NCI-H1417 (cell line): ENCODE measurements at places on chromosomes 7 and 10.

DNA sequence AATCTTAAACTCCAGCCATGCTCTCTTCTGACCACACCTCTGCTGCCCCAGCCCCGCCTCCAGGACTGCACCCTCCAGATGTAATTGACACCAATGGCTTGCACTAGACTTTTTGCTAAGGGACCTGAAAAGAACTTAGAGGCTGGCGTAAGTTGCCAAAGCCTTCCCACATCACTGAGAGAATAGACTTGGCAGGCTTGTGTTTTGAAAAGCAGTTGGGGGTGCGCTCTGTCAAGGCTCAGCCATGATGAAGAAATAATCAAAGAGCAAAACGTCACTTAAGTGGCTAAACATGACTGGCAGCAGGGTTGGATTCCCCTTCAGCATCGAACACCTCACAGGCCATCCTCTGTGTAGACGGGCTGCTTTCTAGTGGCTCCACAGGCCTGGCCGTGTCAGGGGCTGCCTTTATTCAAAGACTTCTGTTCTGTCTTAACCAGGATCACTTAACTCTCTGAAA lies 195.2 kb upstream of the C7orf33 start:
- DNase-seq = no peak

GRCh38 chr7:151261529-151261928 lies 13.0 kb upstream of the SMARCD3 start:
- DNase-seq = no peak

DNA sequence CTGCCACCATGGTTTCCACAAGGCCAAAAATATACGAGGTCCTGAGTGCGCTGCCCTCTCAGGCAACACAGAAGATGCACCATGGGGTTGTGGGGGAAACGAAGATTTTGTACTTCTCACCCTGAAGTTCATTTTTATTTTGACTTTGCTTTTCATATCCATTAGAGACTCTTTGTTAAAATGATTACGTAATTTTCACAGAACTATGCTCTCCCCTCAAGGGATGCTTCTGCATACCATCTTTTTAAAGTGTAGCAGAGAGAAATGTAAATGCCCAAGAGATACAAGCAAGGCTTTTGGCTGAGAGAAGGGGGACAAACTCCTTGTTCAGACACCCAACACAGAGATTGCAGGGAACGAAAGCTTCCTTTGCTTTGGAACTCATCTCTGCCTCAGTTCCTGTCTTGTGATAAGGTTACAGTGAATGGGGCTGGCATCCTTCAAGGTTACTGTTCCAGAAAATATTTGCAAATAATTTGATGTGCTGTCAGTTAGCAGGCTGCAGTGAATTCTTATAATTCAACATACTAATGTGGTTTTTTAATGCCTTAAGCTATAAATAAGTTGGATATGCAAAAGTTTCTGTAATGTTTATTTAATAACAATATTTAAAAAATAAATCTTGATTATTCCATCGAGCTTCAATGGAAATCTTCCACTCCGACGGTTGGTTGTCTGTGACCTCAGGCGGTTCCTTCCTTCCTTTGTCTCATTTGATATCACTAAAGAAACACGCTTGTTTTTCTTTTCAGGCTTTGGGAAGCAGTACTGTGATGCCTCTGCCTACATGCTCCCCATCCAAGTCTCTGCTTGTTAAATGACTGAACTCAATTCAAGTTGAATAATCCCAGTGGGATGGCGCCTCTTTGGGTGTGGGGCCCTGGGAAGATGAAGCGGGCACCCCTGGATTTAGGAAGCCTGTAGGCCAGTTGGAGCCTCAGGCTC lies 209.3 kb upstream of the CTBP2 start:
- no peak for DNase-seq

GRCh38 chr7:139735912-139736595 lies 41.7 kb downstream of the HIPK2 start:
- DNase-seq = no peak

GRCh38 chr7:66296001-66296521 lies 90.9 kb downstream of the TPST1 start:
- no peak for DNase-seq

DNA sequence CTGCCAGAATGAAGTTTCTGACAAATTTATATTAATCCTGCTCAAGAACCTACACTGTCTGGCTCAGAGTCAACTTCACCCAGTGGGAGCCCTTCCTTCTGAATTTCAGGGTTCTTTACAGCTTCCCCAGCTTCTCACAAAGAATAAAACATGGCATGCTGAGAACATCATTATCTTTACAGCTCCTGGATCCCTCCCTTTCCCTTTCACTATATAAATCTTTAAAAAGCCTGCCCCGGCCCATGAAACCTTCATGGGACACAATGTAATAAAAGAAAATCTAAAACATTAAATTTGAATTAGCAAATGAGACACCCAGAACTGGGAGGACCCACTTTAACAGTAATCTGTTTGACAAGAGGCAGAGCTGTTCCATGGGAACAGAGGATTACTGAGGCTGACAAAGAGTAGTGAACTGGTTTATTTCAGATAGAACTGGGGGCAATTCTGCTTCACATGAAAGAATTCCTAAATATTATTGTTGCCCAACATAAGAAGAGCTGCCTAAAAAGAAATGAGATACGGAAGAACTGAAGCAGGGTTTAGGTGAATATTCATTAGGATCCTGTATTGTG lies 222.8 kb downstream of the THSD7A start:
- DNase-seq = no peak

- DNase-seq = no peak
Observed at GRCh38 chr7:24653316-24654085, 80.2 kb downstream of the PALS2 start.
